ENCODE measurements at places on chromosomes 16 and 17.

GRCh38 chr16:71623597-71623996 is 2.4 kb upstream of the MARVELD3 start:
- no peak for DNase-seq

GRCh38 chr16:66381585-66382170 is 15.2 kb downstream of the CDH5 start:
- DNase-seq, result no peak

GRCh38 chr17:7393613-7394451 is 493 bp downstream of the PLSCR3 start:
- DNase-seq, result no peak

DNA sequence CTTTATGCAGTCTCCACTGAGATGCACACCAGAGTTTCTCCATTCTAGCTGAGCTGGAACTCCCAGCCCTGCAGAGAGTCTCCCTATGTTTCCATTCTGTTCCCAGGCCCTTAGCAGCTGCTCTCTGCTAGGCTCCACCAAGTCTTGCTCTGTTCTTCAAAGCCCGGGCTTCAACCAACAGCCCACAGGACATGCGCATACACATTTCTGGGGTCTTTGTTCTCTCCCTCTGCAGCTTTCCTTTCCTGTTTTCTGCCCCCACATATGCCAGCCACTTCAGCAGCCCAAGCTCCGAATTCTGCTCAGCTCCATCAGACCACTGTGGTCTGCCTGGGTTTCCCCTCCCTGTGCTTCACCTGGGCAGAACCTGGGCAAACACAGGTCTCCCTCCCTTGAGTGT is 205.9 kb downstream of the CBLN1 start:
- DNase-seq, result no peak

- DNase-seq, result peak; percentile 61
These were observed 2.5 kb upstream of the ARL6IP1 start for GRCh38 chr16:18803569-18804462.

DNA sequence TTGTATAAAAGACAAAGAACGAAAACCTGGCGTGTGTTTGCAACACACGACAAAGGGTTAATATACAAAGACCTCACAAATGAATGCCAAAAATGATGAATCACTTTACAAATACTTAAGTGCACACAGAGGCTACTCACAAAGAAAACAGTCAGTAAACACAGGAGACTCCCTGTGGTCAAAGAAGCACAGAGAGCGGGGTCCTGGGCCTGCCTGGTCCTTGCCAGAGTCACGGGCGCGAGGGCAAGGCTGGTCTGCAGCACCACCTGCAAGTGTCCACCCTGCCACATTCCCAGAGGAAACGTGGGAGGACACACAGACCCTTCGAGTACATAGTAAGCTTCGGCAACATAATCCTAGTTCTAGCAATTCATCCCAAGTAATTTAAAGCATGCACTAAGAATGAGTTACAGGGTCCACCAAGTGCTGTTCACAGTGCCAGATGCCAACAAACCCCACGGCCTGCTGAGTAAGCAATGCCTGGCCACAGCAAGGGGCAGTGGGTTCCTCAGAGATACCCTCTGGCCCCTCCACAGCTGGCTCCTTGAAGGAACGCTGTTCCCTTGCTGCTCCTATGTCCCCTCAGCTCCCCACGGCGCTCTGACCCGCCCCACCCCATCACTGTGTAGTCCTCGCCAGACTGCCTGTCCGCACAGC is 24.6 kb upstream of the FAAP100 start:
- peak; percentile 87 for DNase-seq

DNA sequence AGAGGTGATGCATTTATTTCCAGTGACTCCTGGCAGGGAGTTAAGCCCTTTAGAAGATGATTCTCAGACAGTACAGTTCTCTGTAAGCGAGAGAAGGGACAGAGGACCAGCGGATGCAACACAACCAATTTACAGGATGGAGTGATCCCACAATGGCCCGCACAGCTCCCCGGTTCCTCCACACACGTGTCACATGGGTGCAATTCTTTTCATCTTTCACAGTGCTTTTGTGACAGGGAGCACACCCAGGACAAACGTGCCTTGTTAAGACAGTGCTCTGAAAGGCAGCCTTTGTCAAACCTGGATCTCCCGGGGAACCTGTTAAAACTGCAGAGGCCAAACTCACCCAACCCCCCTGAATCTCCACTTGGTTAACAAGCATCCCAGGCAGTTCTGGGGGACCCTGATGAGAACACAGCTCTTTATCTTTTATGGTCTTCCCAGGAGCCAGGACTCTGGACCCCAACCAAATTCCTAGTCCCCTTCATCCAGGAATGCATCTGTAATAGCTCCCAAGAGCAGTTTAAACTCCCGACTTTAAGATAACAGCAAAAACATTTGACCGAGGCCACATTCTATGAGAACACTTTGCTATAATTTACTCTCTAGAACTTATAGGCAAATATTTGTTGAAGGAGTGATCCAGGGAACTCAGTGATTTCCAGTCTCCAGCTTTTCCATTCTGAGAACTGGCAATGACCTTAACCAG is 134.9 kb upstream of the CDH5 start:
- DNase-seq, result no peak

GRCh38 chr17:16944334-16945135 is 27.4 kb downstream of the TNFRSF13B start:
- no peak for DNase-seq

- DNase-seq, result no peak
These were observed 16.3 kb downstream of the CYB561 start for GRCh38 chr17:63429766-63430165.

GRCh38 chr17:58344791-58345157 is 7.2 kb downstream of the SUPT4H1 start:
- no peak for DNase-seq

- DNase-seq, result no peak
These were observed 44.0 kb downstream of the SPOP start for GRCh38 chr17:49633762-49634484.

GRCh38 chr17:61837175-61838051 is 25.9 kb downstream of the BRIP1 start:
- peak; percentile 82 for DNase-seq

All from fibroblast of mammary gland (primary cell).